Ascending aorta (tissue), 2 donors: ENCODE measurements at places on chromosomes 1 and 21.

DNA sequence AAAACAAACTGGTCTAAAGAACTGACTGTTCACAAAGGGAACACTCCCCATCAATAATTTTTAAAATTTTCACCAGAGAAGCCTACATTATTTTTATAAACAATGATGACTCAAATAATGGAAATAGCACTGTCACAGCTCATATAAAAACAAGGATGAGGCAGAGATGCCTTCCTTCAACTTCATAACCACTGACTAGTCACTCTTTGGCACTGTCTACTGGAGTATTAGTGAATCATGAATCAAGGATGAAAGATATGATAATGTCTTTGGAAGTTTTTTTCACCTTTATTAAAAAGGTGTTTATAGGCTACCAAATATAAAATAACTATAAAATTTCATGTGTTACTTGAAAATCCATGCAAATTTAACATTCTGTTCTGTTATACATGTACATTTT lies 316.9 kb downstream of the VAV3 start:
- no peak overlapping the region for H3K4me3 ChIP-seq
- H3K4me1 ChIP-seq, result no peaks in the 10 kb centered on the region
- no peaks in the 10 kb centered on the region for H3K36me3 ChIP-seq
- H3K27me3 ChIP-seq, result no peaks in the 10 kb centered on the region
- DNase-seq, result no peak

DNA sequence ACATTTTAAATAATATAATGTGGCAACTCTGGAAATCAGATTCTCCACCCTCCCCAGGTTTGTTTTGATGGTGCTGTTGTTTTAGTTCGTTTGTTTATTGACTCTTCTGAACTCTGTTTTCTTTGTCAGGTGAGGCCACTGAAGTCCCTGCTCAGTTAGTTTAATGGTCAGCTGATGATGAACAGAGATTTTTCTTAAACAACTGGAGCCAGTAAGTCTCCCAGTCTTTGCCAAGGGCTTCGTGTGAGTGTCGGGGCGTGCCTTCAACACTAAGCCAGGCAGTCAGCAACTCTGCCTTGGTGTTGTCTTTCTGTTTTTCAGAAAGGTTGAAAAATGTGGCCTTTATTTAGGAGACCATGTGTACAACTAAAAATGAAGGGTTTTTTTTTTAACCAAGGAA lies 58.9 kb downstream of the TEX35 start:
- no peaks in the 10 kb centered on the region for H3K27me3 ChIP-seq
- no peak for DNase-seq
- H3K4me3 ChIP-seq, result no peak overlapping the region
- H3K4me1 ChIP-seq, result no peaks in the 10 kb centered on the region
- H3K36me3 ChIP-seq, result no peaks in the 10 kb centered on the region

DNA sequence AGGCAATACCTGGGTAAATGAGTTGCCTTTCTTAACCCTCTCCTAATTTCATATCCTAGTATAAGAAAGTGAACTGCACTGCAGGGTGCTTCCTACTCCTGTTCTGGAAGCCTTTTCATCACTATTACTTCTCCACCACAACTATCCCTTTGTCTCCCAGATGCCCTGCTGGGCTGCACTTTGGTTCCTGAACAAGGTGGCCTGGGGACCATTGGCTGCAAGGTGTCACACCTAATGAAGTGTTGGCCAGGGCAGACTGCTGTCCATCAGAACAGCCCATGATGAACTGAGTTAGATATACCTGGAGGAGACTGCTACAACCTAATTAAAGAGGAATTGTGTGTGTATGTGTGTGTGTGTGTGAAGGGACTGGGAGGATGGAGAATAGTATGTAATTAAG lies 1.9 kb upstream of the KLHDC8A start:
- no peaks in the 10 kb centered on the region for H3K27me3 ChIP-seq
- no peak for DNase-seq
- no peak overlapping the region for H3K4me3 ChIP-seq
- H3K27ac ChIP-seq, result no peak overlapping the region
- no peaks in the 10 kb centered on the region for H3K4me1 ChIP-seq

DNA sequence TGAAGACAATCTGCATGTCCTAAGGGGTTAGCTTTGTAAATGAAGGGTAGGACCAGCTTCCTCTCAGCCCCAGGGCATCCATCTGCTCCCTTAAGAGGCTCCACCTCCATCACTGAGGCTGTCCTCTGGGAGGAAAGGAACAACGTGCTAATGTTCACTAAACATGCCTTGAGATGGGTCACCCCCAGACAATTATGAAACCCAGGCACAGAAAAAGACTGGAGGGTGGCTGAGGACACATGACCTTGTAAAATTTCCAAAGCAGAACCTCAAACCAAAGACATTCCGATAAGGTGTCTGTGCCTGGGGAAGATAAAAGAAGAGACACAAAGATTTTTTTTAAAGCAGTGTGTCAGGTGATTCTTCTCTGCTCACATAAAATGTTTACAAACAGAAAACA lies 37.6 kb upstream of the ZNF124 start:
- no peak overlapping the region for H3K27ac ChIP-seq
- peaks cover 7% of the 10 kb centered on the region for H3K36me3 ChIP-seq
- H3K27me3 ChIP-seq, result no peaks in the 10 kb centered on the region
- peaks cover 14% of the 10 kb centered on the region for H3K4me1 ChIP-seq
